ENCODE measurements at places on chromosomes 3 and 15.

DNA sequence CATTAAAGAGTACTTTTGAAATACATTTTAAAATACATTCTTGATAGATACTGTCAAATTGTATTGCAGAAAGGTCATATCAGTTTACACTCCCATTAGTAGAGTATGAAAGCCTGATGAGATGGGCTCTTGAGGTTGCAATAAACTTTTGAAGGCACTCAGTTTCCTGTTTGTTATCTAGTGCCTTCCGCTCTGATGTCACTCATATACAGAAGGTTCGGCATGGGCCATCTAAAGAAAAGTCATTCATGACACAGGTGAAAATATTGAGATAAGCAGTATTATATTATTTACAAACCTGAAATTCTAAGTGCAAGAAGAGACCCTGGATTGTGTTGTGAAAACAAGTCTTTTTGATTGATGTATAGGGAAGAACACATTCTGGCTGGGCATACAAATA is 36.5 kb upstream of the DENND4A start:
- peak; percentile 58 for DNase-seq

DNA sequence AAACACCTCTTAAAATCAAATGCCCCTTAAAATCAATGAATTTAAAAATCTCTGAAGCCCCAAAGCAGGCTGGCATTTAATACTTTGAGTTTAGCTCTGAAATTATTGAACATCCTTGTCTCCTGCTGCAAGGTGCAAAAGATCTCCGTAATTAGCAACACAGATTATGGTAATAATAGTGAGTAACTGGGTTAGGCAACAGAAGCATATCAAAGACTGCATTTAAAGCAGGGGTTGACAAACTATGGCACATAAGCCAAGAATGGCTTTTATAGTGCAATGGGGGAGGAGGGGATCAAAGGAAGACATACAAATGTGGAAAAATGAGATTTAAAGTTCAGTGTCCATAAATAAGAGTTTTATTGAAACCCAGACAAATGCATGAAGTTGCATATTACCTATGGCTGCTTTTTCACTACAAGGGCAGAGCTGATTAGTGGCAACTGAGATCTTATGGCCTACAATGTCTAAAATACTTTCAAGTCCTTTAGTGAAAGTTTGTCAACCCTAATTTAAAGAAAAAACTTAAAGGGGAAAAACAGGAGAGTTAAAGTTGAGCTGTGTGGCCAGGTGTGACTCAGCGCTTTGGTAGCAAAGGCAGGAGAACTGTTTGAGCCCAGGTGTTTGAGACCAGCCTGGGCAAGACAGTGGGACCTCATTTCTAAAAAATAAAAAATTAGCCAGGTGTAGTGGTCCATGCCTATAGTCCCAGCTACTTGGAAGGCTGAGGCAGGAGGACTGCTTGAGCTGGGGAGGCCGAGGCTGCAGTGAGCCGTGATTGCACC is 157.6 kb downstream of the TBL1XR1 start:
- no peak for DNase-seq

DNA sequence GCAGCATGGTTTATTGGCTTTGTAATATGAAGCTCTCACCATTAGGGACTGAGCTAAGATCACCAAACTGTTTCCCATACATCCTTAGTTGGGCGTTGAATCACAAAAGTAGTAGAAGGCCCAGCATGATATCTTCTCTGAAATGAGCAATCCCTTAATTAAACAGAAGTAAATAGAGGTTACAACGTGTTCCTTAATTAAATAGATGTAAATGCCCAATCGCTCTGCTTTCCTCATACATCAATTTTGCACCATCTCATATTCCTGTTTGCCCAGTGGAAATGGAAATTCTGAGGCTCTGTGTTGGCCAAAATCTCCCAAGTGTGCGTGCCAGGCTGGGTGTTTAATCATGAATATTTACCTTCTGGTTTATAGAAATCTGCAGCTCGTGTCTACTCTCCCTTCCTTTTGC is 107.4 kb upstream of the FOXB1 start:
- no peak for DNase-seq

- DNase-seq: no peak
Observed at GRCh38 chr3:193816656-193817311, 223.8 kb downstream of the OPA1 start.

DNA sequence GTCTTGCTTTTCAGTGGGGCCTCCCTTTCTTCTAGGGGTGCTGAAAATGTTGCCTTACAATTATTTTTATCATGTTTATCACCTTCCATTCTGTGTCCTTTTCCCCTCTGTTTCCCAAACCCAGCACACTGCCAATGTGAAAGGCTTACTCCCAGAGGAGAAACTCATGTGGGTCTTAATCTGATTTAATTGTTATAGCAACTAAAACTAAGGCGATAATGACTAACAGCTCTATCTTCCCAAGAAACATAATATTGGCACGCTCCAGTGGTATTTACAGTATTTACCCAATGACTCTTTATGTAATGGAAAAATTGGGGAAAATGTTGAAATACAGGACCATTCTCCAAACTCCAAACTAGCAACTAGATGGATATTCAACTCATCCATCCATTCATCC is 58.4 kb downstream of the MESD start:
- no peak for DNase-seq

DNA sequence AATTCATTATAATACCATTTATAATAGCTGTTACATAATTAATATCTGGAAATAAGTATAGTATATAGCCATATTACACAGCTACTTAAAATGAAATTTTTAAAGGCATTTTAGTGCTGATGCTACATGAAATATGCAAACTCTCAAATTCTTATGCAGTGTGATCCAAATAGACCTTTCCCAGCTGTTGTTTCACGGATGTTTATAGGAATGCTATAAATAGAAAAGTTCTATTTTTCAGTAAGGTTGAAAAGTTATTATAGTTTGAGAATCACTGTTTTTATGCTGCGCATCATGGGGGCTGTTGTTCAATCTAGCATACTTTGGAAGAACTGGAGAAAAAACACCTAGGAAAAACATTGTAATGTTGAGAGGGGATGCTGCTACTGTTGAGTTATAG is 147.7 kb upstream of the TRIM42 start:
- DNase-seq: no peak

DNA sequence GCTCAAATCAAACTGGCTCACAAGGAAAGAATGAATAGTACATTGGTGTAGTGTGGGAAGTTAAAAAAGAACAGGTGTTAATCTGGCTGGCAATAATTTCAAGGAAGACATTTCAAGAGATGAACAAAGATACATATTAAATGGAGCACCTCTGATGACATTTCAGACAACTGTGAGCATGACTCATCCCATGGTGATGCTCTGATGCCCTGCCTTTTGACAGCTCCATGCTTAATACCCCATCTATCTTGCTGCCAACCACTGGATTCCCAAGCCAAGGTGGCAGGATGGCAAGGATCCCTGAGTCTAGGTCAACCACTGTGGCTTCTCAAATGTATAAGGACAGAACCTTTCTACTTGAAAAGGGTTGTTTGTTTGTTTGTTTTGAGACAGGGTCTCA is 29.3 kb downstream of the LRRC2 start:
- no peak for DNase-seq

GRCh38 chr3:861721-862120 is 231.1 kb upstream of the CNTN6 start:
- peak; percentile 1 for DNase-seq

- DNase-seq: no peak
Observed at GRCh38 chr3:59843821-59844220, 794.0 kb upstream of the CFAP20DC start.

DNA sequence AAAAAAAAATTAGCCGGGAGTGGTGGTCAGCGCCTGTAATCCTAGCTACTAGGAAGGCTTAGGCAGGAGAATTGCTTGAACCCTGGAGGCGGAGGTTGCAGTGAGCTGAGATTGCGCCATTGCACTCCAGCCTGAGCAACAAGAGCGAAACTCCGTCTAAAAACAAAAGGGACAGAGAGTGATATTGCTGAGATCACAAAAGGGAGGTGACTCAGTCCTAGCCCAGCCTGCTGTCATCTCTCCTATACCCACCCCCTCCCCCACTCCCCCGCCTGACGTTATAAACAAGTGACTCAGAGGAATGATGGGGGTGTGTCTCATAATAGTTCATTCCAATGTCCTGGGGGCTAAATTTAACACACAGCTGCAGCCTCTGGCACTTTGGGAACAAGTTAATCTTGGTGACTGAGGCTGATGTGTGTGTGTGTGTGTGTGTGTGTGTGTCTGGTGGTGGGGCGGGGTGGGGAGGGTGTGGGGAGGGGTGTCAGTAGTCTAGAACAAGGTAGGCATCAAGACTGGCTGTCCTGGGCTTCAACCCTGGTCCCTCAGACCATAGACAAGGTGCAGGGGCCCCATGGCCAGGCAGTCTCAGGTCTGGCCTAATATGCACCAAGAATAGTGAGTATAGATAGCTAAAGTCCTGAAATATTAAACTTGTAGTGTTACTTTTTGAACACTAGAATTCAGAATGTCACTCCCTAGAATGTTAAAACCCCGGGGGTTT is 1.3 kb upstream of the KLHL40 start:
- peak; percentile 68 for DNase-seq
